ENCODE measurements at places on chromosomes 6 and 20.

GRCh38 chr6:39268721-39269120 is 39.4 kb upstream of the KCNK5 start:
- H3K27ac ChIP-seq, result no peak overlapping the region
- H3K4me1 ChIP-seq, result no peaks in the 10 kb centered on the region
- H3K4me3 ChIP-seq, result no peak overlapping the region
- no peaks in the 10 kb centered on the region for H3K36me3 ChIP-seq

- no peak for ATAC-seq
- H3K27ac ChIP-seq, result no peak overlapping the region
- no peaks in the 10 kb centered on the region for H3K4me1 ChIP-seq
- no peaks in the 10 kb centered on the region for H3K27me3 ChIP-seq
- H3K4me3 ChIP-seq, result no peak overlapping the region
Measured at GRCh38 chr6:103011605-103012004, 1618.1 kb downstream of the GRIK2 start.

DNA sequence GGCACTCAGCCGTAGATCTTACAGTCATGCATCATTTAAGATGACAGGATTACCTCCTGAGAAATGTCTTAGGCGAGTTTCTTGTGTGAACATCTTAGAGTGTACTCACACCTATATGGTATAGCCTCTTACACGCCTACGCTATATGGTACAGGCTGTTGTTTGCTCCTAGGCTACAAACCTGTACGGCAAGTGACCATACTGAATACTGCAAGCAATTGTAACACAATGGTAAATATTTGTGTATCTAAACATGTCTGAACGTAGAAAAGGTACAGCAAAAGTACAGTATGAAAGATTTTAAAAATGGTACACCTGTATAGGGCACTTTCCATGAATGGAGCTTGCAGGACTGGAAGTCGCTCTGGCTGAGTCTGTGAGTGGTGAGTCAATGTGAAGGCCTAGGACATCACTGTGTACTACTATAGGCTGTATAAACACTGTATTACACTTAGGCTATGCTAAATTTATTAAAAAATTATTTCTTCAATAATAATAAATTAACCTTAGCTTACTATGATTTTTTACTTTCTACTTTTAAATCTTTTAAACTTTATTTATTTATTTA is 541 bp upstream of the IL20RA start:
- no peak overlapping the region for H3K27ac ChIP-seq
- no peaks in the 10 kb centered on the region for H3K4me1 ChIP-seq
- no peak for ATAC-seq
- H3K36me3 ChIP-seq, result no peaks in the 10 kb centered on the region

DNA sequence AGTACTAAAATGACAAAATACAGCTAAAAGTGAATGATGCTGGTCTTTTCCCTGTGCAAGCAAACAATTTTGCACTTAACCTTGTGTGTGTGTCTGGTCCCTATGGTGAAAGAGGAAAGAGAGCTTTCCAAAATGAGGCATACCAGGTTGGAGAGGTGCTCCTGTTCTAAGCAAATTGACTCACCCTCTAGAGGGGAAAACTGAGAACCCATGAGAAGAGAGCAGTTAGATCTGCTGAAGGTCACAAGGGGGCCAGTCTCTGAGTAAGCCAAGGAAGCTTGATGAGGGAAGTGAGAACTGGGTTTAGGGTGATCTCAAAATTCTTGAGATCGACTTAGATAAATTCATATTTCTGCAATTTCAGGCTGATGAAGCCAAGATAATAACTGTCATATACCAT is 157.5 kb upstream of the TBX18 start:
- H3K27ac ChIP-seq, result no peak overlapping the region
- no peak overlapping the region for H3K4me3 ChIP-seq
- no peaks in the 10 kb centered on the region for H3K27me3 ChIP-seq
- no peaks in the 10 kb centered on the region for H3K4me1 ChIP-seq

DNA sequence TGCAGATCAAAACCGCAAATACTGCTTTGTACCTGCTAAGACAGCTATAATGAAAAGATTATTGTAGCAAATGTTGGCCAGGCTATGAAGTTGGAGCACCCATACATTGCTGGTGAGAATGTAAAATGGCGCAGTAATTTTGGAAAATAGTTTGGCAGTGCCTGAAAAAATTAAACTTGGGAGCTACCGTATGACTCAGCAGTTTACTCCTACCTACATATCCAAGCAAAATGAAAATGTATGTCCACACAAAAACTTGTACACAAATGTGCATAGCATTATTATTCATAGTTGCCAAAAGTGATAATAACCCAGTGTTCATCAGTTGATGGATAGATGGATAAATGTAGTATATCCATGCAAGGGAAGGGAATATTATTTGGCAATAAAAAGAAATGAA is 13.3 kb downstream of the DSTN start:
- ATAC-seq, result no peak
- peak overlapping the region; percentile 42 for H3K27ac ChIP-seq
- peaks cover 13% of the 10 kb centered on the region for H3K36me3 ChIP-seq

GRCh38 chr20:61049684-61050083 is 202.4 kb upstream of the CDH4 start:
- no peak overlapping the region for H3K27ac ChIP-seq
- no peaks in the 10 kb centered on the region for H3K36me3 ChIP-seq
- peaks cover 6% of the 10 kb centered on the region for H3K27me3 ChIP-seq

DNA sequence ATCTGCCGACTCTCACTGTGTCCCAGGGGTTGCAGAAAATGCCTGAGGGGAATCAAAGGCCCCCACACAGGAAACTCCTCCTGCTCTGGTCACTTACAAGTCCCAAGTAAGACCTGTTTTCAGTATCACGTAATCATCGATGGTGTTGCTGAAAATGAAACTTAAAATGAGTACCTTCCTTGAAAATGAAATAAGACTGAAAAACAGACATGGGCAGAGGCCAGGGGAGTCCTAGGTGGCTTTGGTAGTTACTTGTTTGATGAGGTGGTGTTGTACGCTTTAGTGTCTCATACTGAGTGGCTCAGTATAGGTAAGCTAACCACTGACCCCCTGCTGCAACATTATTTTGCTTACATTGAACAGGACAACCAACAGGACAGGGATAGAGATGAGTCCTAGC is 43.0 kb upstream of the SYNCRIP start:
- no peaks in the 10 kb centered on the region for H3K36me3 ChIP-seq
- H3K4me1 ChIP-seq, result no peaks in the 10 kb centered on the region
- H3K27ac ChIP-seq, result no peak overlapping the region

DNA sequence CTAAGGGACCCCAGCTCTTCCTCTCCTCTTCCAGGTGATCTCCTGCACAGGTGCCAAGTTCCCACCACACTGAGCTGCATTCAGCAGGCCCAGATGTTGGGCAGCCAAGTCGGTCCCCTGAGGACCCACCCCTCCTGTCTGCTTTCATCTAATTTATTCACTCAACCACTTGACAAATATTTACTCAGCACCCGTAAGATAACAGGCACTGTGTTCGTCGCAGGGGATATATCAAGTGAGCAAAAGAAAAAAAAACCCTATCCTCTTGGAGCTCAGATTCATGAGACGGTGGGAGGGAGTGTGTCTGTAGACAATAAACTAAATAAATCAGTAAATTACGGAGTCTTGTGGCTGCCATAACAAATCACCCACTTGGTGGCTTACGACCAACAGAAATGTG is 143.6 kb downstream of the MRPL14 start:
- H3K4me1 ChIP-seq, result no peaks in the 10 kb centered on the region
- no peaks in the 10 kb centered on the region for H3K27me3 ChIP-seq
- no peak for ATAC-seq
- no peak overlapping the region for H3K4me3 ChIP-seq

GRCh38 chr6:53752856-53753255 is 41.9 kb upstream of the LRRC1 start:
- H3K36me3 ChIP-seq, result no peaks in the 10 kb centered on the region
- no peak overlapping the region for H3K4me3 ChIP-seq
- H3K27me3 ChIP-seq, result no peaks in the 10 kb centered on the region
- peaks cover 6% of the 10 kb centered on the region for H3K4me1 ChIP-seq
- no peak for ATAC-seq

- no peaks in the 10 kb centered on the region for H3K36me3 ChIP-seq
- ATAC-seq, result no peak
- no peak overlapping the region for H3K4me3 ChIP-seq
Measured at GRCh38 chr6:125073071-125073470, 80.5 kb upstream of the TPD52L1 start.

DNA sequence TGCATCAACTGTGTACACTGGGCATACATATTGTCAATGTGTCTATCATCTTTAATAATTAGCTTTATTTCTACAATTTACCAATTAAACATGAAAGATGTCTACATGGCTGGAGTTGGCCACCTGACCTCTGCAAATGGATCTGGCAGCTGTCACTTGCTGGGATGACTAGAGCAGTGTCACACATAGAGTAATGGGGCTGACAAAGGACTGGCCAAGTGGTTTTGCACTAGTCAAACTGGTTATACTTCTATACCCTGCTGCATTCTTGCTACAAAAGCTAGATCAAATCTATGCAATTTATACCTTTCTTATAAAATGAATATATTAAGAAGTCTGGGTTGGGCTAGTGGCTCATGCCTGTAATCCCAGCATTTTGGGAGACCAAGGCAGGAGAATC is 99.3 kb downstream of the SESN1 start:
- H3K36me3 ChIP-seq, result peaks cover 5% of the 10 kb centered on the region
- H3K4me3 ChIP-seq, result no peak overlapping the region
- no peak overlapping the region for H3K27ac ChIP-seq
- peaks cover 4% of the 10 kb centered on the region for H3K4me1 ChIP-seq
- ATAC-seq, result no peak
- no peaks in the 10 kb centered on the region for H3K27me3 ChIP-seq

DNA sequence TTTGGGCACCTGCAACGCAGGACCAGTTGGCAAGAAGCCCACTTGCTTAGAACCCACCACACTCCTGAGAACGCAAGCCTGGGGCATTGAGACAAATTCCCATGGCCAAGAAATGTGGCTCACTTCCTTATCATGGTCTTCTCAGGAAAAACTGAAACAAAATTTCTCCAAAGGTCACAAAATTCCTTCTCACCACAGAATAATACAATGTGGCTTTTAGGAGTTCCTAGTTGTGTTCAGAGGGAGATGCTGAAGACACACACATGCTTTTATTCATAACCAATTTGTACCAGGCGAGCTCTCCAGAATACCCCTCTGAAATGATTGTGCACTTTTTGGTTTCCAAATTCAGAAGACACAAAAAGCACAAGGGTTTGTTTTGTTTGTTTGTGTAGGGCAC is 31.6 kb downstream of the ADTRP start:
- H3K4me3 ChIP-seq, result no peak overlapping the region
- no peaks in the 10 kb centered on the region for H3K36me3 ChIP-seq
- H3K27ac ChIP-seq, result no peak overlapping the region
- H3K4me1 ChIP-seq, result peaks cover 11% of the 10 kb centered on the region
- no peak for ATAC-seq

Measured in gastroesophageal sphincter (tissue), 4 donors.